GM12878 (cell line): ENCODE measurements at places on chromosomes 6 and 20.

GRCh38 chr20:45268531-45268930, 14.2 kb upstream of the SLPI start:
- no peak for DNase-seq

DNA sequence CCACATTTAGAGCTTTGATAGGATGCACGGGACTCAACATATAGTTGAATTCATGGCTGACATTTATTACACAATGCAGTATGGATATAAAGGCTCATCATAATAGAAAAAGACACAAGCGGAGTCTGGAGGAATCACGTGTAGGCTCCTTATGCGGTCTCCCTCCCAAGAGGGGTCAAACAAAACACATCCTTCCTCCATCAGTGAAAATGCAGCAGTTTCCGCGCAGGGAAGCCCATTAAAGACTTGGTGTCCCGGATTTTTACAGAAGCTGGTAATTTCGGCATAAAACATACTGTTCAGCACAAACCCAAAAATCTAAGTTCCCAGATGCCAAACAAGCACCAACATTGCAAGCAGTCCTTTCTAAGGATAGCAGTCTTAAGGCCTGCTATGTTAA, 1.1 kb downstream of the USP45 start:
- DNase-seq: no peak

DNA sequence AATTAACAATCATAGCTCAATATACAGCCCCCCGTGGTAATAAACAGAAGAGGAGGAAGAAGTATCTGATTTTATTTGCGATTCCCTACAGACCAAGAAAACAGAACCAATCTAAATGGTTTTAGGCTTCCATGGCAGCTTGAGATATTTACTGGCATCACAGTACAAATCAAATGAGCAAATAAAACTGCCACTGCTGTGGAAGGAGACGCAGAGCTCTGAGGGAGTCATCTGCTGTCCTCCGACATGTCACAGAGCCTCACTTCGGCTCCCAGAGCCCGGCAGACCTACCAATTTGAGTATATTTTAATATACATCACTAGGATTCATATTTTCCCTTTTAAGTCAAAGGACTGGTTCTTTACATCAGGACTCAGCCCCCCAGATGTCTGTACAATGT, 145.2 kb upstream of the KCNQ5 start:
- DNase-seq: no peak

- DNase-seq: no peak
Measured at GRCh38 chr6:91653895-91654294, 1067.0 kb upstream of the MAP3K7 start.

DNA sequence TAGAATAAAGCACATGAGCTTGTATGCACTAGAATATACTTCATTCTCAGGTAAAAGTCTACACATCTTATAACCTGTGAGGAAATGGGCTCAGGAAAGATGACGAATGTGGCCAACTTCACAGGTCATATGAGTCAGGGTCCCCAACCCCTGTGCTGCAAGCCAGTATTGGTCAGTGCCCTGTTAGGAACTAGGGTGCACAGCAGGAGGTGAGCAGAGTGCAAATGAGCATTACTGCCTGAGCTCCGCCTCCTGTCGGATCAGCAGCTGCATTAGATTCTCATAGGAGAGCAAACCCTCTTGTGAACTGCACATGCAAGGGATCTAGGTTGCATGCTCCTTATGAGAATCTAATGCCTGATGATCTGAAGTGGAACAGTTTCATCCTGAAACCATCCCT, 182.3 kb downstream of the TRDN start:
- no peak for DNase-seq
